Activated T-cell treated with anti-CD3 and anti-CD28 coated beads for 1 hour (primary cell): ENCODE measurements at places on chromosomes 13 and 19.

GRCh38 chr13:110885966-110886869, 28.7 kb downstream of the ANKRD10 start:
- DNase-seq = no peak

DNA sequence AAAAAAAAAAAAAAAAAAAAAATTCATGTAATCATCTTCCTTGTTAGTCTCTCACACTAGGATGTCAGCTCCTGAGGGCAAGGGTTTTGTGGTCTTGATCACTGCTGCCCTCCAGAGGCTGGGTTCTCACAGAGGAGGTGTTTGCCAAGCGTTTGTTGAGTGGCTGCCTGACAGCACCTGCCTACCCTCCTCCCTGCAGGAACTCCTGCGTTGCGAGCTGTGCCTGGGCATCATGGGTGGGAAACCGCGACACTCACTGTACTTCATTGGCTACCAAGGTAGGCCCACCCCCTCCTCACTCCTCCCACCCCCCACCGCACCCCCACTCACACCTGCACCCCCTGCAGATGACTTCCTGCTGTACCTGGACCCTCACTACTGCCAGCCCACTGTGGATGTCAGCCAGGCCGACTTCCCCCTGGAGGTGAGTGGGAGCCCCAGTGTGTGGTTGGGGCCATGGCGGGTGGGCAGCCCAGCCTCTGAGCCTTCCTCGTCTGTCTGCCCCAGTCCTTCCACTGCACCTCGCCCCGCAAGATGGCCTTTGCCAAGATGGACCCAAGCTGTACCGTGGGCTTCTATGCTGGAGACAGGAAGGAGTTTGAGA, 8.1 kb downstream of the ATG4D start:
- no peak for DNase-seq

DNA sequence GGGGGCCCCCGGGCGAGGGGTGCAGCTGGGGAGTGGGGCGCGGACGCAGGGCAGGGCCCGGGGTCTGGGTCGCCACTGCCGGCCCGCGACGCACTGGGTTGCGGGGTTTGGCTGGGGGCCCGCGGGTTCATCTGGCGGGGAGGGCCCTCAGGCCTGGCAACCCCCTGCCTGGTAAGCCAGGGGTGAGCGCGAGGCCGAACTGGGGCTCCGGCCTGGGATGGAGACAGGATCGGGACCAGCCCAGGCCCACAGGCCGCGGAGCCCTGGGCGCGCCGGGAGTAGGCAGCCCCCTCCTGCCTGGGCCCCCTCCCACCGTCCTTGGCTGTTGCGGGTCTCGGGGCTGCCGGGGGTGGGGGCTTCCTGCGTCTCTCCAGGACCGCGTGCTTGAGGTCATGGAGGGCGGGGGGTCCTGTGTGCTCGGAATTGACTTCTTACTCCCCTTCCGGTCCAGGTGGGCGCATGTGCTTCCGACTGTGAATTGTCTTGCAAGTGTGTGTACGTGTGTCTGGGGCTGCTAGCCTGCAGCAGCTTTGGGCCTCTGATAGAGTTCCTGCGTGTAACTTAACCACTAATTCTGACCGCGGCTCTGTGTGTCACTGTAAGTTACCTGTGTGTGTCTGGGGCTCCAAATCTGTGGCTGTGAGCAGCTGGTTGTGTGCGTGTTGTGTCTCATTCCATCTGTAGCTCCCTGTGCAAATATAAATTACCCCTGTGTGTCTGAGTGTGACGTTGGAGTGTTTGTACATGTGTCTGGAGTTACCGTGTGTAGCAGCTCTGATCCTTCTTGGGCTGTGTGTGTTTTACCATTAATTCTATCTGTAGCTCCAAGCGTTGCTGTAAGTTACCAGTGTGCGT, 751 bp downstream of the GRAMD1A start:
- DNase-seq = peak; percentile 37

DNA sequence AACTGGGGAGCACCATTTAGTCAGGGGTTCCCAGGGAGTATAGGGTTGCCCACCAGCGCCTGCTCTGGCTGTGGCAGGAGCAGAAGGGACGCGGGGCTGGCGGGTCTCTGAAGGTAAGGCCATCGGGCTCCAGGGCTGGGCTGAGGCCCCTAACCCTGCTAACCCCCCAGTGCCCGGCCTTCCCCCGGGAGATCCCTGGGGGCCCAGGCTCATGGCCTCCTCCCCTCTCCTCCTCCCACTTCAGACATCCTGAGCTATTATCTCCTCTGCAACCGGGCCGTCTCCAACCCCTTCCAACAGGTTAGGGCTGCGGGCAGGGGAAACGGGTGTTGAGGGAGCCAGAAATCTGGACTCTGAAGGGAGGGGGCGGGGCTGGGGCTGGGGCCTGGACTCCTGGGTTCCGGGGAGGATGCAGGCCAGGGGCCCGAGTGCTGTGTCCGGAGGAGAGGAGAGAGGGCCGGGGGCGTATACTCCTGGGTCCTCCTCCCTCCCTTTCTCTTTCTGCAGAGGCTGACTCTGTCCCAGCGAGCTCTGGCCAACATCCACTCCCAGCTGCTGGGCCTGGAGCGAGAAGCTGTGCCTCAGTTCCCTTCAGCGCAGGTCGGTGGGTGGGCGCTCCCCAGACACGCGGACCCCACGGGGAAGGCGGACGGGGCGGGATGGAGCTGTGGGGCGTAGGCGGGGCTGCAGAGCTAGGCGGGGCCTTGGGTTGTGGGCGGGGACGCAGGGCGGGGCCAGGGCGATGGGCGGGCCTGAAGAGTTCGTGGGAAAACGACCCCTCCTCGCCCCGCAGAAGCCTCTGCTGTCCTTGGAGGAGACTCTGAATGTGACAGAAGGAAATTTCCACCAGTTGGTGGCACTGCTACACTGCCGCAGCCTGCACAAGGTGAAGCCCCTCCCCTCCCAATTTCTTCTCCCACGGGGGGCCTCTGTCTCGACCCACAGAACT, 15.3 kb downstream of the TTYH1 start:
- DNase-seq = peak; percentile 22

- DNase-seq = no peak
These were observed 394.7 kb upstream of the KLF12 start for GRCh38 chr13:74528734-74529513.

- DNase-seq = no peak
These were observed 3.6 kb downstream of the TRIP10 start for GRCh38 chr19:6743066-6743465.

GRCh38 chr13:109166804-109167203, 537.4 kb downstream of the MYO16 start:
- DNase-seq = no peak

DNA sequence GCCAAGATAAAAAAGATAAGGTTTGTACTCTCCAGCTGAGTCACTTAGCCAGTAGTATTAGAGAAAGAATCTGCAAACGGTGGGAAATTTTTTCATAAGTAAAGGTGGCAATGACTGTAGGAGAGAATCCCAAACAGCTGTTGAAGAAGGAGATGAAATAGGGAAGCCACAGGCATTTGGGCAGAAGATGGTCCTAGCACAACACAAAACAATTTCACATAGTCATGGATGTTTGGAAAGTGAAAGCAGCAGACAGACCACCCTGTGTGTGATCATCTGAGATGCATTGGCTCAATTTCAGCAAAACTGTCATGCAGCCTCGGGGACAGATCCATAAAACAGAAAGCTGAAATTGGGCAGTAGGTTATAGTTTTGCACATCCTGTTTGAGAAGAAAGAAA, 2832.4 kb downstream of the PCDH9 start:
- no peak for DNase-seq

- no peak for DNase-seq
These were observed 17.2 kb downstream of the SLC27A1 start for GRCh38 chr19:17487284-17488121.

GRCh38 chr13:68107667-68108066, 877.5 kb upstream of the PCDH9 start:
- DNase-seq = no peak

DNA sequence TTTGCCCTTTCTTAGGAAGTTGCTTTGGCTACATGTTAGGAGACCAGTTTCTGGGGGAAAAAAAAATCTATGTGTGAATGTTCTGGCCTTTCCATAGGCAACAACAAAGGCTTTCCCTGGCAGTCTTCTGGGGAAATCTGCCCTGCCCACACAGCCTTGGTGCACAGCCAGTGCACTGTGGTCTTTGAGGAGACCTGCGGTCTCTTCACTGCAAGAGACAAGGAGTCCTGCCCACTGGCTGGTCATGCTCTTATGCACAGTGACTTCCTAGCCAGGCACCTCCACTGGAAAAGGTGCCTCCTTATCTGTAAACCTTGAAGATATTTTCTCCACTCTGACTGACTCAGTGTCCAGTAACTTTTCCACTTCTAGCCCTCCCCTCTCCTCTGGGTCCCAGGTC, 155.1 kb downstream of the SUCLA2 start:
- DNase-seq = no peak

- DNase-seq = no peak
These were observed 93.5 kb downstream of the FOXO1 start for GRCh38 chr13:40572961-40573360.

DNA sequence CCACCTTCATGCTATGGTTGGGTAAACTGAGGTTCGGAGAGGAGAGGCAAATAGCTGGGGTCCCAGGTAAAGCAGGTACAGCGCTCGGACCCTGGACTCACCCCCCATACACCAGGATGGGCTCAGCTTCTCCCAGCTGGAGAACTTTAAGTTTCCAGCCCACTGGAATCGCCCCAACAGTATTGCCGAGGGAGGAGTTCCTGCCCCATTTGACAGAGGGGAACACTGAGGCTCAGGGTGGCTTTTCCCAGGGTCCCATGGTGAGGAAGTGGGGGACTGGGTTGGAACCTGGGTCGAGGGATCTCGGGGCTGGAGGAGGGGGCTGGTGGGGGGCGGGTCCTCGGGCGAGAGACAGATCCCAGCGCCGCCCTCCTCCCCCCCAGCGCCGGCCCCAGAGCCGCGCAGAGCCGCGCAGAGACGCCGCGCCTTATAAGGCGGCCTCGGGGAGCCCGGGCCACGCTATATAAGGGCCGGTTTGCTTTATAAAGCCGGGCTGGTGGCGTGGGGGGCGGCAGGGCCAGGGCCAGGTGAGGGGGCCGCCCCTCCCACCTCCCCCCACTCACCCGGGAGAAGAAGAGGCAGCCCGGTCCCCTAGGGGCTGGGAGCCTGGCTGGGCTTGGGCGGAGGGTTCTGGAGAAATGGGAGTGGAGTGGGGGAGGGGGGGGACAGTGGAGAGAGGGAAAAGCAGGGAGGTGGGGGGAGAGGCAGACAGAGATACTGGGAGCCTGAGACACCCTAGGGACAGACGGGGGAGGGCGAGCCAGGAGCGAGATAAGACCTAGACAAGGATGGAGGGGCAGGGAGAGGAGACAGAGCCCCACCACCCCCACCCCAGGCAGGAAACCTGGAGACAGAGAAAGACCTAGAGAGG, 1.1 kb downstream of the CNN1 start:
- DNase-seq = no peak

DNA sequence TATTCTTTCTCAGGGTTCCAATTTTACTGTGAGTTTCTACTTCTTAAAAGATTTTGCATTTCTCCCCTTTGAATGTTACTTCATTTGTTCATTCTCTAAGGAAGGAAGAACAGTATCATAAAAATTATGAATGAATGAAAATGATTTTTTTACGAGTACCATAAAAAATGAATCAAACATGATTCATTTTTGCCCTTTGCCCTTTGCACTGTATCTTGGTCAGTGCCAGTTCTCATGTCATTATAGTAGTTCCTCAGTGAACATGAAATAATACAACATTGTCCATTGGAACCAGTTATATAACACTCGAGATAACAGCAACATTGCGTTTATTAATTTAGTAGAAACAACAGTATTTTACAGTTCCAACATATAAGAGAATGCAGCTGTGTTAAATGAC, 28.8 kb downstream of the FLT1 start:
- no peak for DNase-seq

GRCh38 chr13:106918557-106918860, 350.6 kb upstream of the ARGLU1 start:
- no peak for DNase-seq

DNA sequence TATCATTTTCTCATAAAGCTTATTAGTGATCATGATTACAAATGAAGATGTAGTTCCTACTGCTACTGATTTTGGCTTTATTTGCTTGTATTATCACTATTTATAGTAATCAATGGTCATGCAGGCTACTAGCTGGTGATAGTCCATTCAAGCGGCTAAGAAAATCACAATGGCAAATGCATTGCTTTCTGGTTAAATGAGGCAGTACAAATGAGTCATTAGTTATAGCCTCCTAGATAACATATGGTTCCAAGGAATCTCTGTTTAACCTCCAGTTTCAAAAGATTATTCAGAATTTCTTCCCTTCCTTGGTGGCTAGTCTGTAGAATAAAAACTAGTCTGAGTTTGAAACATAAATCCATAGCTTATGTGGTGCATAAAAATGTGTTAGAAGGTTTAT, 141.3 kb upstream of the HTR2A start:
- DNase-seq = no peak

GRCh38 chr19:32864318-32865007, 5.1 kb downstream of the SLC7A9 start:
- DNase-seq = no peak

GRCh38 chr19:4375164-4376027, 25.0 kb downstream of the SH3GL1 start:
- DNase-seq = no peak

DNA sequence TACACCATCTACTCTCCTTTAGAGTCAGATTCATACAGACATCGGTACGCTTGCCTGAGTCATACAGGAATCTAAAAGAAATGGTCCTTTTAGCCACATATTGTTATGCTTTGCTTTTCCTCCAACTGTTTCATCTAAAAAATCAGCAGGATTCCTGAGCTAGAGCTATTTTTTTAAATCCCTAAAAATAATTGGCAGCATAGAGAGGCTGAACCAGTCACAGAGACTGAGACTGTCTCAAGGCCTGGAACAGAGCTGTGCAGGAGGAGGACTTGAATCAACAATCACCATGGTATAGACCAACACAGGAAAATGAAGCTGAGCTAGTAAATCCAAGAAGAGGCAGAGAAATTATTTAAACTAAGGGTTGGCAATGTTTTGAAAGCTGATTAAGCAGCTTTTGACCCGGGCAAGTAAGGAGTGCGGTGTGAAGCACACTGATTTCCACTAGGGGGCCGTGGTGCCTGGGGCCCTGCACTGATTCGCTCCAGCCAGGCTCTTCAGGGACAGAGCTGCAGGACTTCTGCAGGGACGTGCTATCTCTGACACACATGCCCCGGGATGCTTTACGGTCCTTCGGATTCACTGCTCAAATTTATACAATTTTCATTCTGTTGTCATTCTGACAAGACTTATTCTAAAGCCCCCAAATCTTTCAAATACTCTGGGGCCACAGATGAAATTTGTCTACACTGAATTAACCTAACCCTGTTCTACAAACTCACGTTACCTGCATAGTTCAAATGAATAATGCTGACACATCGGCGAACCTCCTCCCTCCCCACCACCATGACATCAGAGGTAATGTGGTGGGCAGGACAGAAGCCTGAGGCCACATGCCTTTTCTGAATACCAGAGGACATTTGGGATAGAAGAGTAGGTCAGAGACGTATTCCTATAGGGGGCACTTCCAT, 87.6 kb upstream of the SLC15A1 start:
- DNase-seq = peak; percentile 13
